ENCODE measurements at places on chromosomes 13 and 19. TPM values are rescaled to one million over a fixed set of nuclear protein-coding genes. Genes with fewer than 3 reads are reported as not detected.
A peak's percentile ranks its signal among the peaks of the same experiment; 100 is the strongest.

- no peaks in the 10 kb centered on the region for H3K27me3 ChIP-seq
- no peaks in the 10 kb centered on the region for H3K36me3 ChIP-seq
- DNase-seq, result no peak
- peaks cover 36% of the 10 kb centered on the region for H3K4me1 ChIP-seq
Measured at GRCh38 chr13:73623281-73623680, 510.9 kb downstream of the KLF12 start.

- peak; percentile 56 for DNase-seq
- H3K4me3 ChIP-seq, result peak within 1 kb of the TSS; percentile 30
- no peaks in the 10 kb centered on the region for H3K36me3 ChIP-seq
- H3K27me3 ChIP-seq, result peaks cover 25% of the 10 kb centered on the region
- H3K4me1 ChIP-seq, result peaks cover 19% of the 10 kb centered on the region
Measured at GRCh38 chr19:38433268-38433733, at the start of gene RYR1. TSS of gene RYR1 (plus strand) at chr19:38433691. CDS start at chr19:38433830, 139 bp downstream.

DNA sequence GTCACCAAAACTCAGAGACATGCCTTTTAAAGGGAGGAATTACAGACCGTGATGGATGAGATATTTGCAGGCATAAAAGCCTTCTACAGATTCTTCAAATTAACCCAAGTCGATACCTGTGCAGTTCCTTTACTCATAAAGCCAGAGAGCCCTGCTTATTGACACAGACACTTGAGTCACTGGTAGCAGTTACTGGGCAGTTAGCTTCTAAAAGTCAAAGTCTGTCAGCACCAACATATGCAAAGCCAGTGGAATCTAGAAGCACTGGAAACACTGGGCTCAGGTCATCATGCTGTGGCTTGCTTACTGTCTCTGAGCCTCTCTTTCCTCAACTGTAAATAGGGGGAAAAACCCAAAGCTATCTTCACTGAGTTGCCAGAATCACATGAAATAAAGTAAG, 25.7 kb upstream of the LRCH1 start:
- no peak overlapping the region for H3K4me3 ChIP-seq
- H3K27me3 ChIP-seq, result peaks cover 4% of the 10 kb centered on the region
- H3K4me1 ChIP-seq, result peaks cover 23% of the 10 kb centered on the region
- H3K27ac ChIP-seq, result no peak overlapping the region
- no peak for DNase-seq

Gene SPTBN4
- total RNA-seq, result 1.1 TPM

Gene CYP4F22
- 0.17 TPM for total RNA-seq

Gene NLRP4
- not detected for total RNA-seq

Gene NAPA
- total RNA-seq, result 72.5 TPM

All from activated naive CD4-positive, alpha-beta T cell treated with anti-CD3 and anti-CD28 coated beads for 36 hours (primary cell).